ENCODE measurements at places on chromosomes 16 and 17. TPM values are rescaled to one million over a fixed set of nuclear protein-coding genes. Genes with fewer than 3 reads are reported as not detected.

DNA sequence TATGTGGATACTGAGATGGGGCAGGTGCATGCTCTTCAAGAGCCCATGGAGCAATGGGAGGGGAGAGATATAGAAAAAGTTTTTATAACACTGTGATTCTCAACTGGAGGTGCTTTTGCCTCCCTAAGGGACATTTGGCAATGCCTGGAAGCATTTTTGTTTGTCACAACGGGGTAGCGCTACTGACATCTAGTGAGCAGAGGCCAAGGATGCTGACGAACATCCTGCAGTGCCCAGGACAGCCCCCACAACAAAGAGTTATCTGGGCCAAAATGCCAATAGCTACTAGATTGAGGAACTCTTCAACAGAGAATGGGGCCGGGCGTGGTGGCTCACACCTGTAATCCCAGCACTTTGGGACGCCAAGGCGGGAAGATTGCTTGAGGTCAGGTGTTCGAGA, 67.2 kb upstream of the CLEC3A start:
- DNase-seq: no peak
- H3K4me1 ChIP-seq: no peaks in the 10 kb centered on the region
- no peak overlapping the region for H3K4me3 ChIP-seq
- H3K27ac ChIP-seq: no peak overlapping the region

DNA sequence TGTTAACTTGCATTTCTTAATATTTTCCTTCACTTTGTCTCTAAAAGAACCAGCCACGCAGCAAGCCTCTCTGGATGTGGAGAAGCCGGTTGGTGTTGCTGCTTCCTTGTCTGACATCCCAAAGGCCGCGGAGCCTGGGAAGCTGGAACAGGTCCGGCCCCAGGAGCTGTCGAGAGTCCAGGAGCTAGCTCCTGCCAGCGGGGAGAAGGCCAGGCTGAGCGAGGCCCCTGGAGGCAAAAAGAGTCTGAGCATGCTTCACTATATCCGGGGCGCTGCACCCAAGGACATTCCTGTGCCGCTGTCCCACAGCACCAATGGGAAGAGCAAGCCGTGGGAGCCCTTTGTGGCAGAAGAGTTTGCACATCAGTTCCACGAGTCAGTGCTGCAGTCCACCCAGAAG, 22.8 kb downstream of the GINS2 start:
- no peak overlapping the region for H3K27ac ChIP-seq
- no peaks in the 10 kb centered on the region for H3K4me1 ChIP-seq
- DNase-seq: no peak
- H3K4me3 ChIP-seq: no peak overlapping the region

- DNase-seq: no peak
- H3K4me3 ChIP-seq: no peak overlapping the region
- peak overlapping the region; percentile 14 for H3K27ac ChIP-seq
- peaks cover 21% of the 10 kb centered on the region for H3K4me1 ChIP-seq
- H3K27me3 ChIP-seq: no peaks in the 10 kb centered on the region
Observed at GRCh38 chr17:75476271-75476671, 19.8 kb downstream of the TMEM94 start.

DNA sequence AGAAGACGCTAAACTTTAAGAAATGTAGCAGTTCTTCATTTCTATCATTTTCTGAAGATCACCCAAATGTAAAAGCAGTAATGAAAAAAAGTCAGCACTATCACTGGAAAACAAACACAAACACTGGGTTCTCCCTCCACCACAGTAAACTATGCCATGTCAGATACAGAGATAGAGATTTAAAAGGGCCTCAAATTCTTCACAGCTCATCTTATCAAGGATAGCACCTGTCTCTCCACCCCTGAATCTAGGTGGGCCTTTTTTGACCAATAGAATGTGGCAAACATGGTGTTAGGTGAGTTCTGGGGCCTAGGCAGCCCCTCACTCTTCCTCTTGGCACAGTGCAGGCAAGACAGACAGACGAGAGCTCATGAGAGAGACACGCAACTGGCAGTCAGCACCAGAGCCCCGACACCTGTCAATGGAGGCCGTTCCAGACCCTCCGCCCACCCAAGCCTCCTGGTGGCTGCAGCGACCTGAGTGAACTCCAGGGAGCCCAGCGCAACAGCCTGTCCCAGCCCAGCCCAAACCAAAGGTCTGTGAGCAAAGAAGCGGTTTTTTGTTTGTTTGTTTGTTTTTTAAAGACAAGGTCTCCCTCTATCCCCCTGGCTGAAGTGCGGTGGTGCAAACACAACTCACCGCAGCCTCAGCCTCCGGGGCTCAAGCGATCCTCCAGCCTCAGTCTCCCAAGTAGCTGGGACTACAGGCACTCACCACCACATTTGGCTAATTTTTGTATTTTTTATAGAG, 79.8 kb downstream of the TBC1D16 start:
- no peak overlapping the region for H3K27ac ChIP-seq
- H3K27me3 ChIP-seq: no peaks in the 10 kb centered on the region
- no peak overlapping the region for H3K4me3 ChIP-seq
- peak; percentile 29 for DNase-seq
- peaks cover 41% of the 10 kb centered on the region for H3K4me1 ChIP-seq

DNA sequence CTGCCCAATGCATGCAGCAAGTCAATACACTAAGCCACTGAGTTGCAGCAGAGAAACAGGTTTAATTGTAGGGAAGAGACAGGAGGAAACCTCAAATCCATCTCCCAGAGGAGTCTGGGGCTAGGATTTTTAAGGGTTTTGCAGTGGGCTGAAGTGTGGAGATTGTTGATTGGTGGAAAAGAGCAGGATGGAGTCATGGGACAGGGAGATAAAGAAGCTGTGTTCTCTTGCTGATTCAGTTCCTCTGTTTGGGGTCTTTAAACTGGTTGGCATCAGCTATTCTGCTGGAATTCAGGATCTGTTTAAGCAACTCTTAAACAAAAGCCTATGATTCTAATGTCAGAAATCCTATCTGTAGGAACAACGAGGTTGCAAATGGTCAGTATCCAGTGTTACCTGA, 180.8 kb upstream of the CACNG3 start:
- DNase-seq: no peak
- no peak overlapping the region for H3K4me3 ChIP-seq
- H3K27ac ChIP-seq: no peak overlapping the region

DNA sequence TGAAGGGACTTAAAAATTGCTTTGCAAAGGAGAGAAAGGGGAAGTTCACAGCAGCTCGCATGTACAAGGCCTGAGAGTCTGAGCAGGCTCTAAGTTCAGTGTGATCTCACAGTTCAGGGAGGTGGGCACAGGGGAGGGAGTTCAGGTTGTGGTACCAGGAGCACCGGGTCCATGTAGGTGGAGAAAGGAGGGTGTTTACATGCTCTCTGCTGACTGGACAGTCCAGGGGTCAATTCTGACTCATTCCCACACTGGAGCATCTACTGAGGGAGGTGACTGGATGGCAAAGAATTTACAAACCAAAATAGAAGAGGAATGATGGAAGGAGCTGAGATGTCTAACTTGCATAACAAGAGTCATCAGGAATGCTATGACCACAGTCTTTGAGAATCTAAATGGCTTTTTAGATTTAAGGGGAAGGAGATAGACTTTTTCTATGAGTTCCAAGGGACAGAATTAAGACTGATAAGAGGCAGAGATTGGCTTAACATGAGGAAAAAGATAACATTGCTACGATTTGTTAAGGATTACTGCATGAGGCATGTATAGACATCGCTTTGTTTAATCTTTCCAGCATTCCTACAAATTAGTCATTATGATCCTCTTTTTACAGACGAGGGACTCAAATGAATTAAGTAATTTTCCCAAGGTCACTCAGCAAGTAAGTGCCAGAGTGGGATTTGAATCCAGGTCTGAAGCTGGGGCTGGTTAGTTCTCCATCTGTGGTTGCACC, 29.9 kb downstream of the MIS12 start:
- peak; percentile 81 for DNase-seq
- H3K27ac ChIP-seq: peak overlapping the region; percentile 59
- H3K36me3 ChIP-seq: no peaks in the 10 kb centered on the region

DNA sequence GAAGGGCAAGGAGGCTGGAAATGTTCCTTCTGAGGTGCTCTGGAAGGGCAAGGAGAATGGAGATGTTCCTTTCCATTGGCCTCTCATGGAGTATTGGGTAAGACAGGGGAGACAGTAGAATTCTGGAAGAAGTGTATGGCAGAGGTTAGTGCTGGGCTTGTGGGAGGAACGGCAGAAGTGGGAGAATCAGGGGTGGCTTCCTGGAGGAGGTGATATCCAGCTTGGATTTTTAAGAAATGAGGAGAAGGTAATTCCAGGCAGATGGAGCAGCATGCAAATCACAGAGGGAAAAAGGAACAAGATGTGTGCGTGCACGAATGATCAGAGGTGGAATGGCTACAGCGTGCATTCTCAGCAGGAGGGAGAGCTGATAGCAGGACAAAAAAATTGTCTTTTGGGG, 45.1 kb upstream of the ASIC2 start:
- DNase-seq: no peak
- H3K4me3 ChIP-seq: no peak overlapping the region

DNA sequence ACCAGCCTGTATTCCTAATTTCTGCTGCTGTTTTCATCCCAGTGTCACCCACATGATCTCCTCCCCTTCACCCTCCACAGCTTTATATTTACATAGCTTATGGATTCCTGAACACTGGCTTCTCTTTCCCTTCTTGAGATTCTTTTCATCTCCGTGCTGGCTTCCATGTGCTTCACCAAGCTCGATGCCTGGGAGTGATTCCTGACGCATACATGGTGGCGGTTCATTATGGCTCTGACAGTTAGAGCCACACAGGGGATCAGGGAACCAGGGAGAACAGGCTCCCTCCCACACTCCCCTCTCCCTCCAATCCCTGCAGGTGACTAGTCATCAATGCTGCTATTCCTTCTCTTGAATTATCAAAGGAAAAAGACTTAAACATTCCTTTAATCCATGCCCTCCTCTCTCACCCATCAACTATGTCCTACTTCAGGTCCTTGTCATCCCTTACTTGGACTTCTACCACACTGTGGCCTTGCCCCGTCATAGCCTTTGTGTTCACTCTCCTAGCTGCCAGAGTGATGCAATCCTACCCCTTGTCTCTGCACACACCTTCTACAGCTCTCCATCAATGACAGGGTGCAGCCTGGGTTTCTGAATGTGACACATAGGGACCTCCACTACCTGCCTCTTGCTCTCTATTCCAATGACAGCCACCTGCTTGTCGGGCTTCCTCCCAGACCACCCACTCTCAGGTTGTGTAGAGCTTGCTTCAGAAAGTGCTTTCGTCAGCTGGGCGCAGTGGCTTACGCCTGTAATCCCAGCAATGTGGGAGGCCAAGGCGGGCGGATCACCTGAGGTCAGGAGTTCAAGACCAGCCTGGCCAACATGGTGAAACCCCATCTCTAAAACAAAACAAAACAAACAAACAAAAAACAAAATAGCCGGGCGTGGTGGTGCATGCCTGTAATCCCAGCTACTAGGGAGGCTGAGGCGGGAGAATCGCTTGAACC, 43.6 kb downstream of the MYH13 start:
- no peak for DNase-seq
- H3K36me3 ChIP-seq: no peaks in the 10 kb centered on the region
- H3K4me1 ChIP-seq: no peaks in the 10 kb centered on the region

GRCh38 chr16:77897129-77897437, 108.7 kb downstream of the VAT1L start:
- H3K4me3 ChIP-seq: no peak overlapping the region
- no peaks in the 10 kb centered on the region for H3K27me3 ChIP-seq
- no peaks in the 10 kb centered on the region for H3K4me1 ChIP-seq
- H3K36me3 ChIP-seq: no peaks in the 10 kb centered on the region

DNA sequence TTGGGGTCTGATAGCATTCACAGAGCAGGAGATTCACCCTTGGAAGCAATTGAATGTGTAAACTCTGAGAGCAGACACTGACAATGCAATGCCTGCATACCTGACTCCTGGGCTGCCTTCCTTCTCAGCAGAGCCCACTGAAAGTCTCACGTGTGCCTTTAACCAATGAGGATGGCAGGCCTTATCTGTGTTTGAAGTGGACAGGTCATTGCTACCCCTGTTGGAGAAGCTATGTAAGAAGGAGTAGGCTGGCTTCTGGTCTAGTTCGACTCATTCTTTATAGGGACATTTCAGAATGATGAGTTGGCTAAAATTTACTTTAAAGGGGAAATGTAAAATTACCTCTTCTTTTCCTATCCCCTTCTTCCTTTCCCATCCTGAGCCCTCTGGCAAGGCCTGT, 446.3 kb downstream of the SLC39A11 start:
- no peak overlapping the region for H3K27ac ChIP-seq
- H3K4me3 ChIP-seq: no peak overlapping the region
- no peaks in the 10 kb centered on the region for H3K27me3 ChIP-seq
- DNase-seq: no peak
- no peaks in the 10 kb centered on the region for H3K4me1 ChIP-seq

DNA sequence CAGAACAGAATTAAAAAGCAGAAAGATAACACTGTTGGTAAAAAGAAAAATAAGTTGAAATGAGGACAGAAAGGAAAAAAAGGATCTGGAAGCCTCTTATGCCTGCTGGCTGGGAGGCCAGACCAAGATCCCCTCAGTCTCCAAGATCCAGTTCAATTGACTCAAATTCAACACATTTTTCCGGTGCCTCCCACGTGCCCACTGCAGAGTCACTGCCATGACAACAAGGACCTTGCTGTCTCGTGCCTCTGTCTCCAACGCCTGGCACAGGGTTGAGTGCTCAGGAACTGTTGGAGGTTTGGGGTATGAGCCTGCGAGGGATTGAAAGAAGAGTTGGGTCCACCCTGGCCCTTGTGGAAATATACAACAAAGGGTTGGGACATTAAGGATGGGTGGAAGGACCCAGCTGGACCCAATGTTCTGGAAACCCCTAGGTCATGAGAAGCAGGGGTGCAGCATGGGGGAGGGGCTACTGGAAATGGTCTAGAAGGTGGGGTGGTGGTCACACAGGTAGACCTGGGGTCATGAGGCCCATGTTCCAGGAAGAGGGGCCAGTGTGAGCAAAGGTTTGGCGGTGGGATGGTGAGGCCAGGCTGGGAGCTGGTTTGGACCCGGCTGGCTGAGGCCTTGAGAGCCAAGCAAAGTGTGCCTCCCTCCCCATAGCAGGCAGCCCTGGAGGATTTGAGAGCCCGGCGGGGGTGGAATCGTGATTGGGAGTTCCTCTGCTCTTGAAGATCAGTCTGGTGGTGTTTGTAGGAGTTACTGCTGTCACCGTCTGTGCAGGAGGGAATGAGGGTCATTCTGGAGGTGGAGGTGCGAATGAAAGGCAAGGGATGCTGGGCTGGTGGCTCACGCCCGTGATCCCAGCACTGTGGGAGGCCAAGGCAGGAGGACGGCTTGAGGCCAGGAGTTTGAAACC, 1.3 kb downstream of the IL34 start:
- no peaks in the 10 kb centered on the region for H3K27me3 ChIP-seq
- H3K4me1 ChIP-seq: no peaks in the 10 kb centered on the region
- DNase-seq: no peak
- H3K36me3 ChIP-seq: no peaks in the 10 kb centered on the region
- H3K4me3 ChIP-seq: no peak overlapping the region

- H3K4me1 ChIP-seq: peaks cover 8% of the 10 kb centered on the region
- peak overlapping the region; percentile 46 for H3K27ac ChIP-seq
- no peaks in the 10 kb centered on the region for H3K27me3 ChIP-seq
- DNase-seq: no peak
Observed at GRCh38 chr17:82050761-82051641, 610 bp downstream of the RFNG start.

The ABCA3 gene
- 14.6 TPM for total RNA-seq

The ST6GALNAC2 gene
- total RNA-seq: 0.77 TPM

The SLC7A5 gene
- 495 TPM for total RNA-seq

The MSLN gene
- 0.36 TPM for total RNA-seq

The ODF4 gene
- not detected for total RNA-seq

The HAGHL gene
- 9.7 TPM for total RNA-seq

The OTOP3 gene
- not detected for total RNA-seq

The ERAL1 gene
- 85.1 TPM for total RNA-seq

The KRTAP3-2 gene
- not detected for total RNA-seq

The SETD1A gene
- 21.5 TPM for total RNA-seq

The C16orf87 gene
- 12.1 TPM for total RNA-seq

The TMEM186 gene
- total RNA-seq: 11.4 TPM

The MYOCD gene
- 2.6 TPM for total RNA-seq

All from Caco-2 (cell line).